NCI-H1092 treated with DMSO at 0.1 percent for 48 hours (cell line): ENCODE measurements at places on chromosomes 11 and 22.

GRCh38 chr11:80129396-80129795 lies 688.6 kb upstream of the TENM4 start:
- DNase-seq = no peak

GRCh38 chr11:33775832-33776470 lies 1.6 kb upstream of the FBXO3 start:
- DNase-seq = no peak

DNA sequence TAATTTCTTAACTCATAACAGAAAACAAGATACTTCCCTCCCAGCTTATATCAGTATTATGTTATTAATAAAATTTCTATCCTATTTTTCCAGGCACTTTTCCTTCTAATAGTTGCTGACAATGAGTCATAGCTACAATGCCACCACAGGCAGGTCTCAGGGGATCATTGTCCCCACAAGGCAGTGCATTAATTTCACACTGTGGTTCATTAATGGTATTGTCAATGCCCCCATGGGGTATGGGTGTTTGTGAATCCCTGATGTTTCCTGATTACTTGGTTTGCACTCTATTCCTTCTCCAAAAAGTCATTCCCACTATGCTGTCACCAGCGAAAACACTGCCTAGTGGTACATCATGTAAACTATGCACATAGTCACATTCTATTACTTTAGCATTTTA lies 345.5 kb upstream of the CTSC start:
- no peak for DNase-seq

- DNase-seq = peak; percentile 85
Observed at GRCh38 chr11:44911029-44911814, 39.5 kb downstream of the TP53I11 start.

- DNase-seq = no peak
Observed at GRCh38 chr11:113907681-113908080, 3.1 kb downstream of the HTR3B start.

GRCh38 chr22:40410272-40410671 lies 39.9 kb downstream of the SGSM3 start:
- DNase-seq = no peak

DNA sequence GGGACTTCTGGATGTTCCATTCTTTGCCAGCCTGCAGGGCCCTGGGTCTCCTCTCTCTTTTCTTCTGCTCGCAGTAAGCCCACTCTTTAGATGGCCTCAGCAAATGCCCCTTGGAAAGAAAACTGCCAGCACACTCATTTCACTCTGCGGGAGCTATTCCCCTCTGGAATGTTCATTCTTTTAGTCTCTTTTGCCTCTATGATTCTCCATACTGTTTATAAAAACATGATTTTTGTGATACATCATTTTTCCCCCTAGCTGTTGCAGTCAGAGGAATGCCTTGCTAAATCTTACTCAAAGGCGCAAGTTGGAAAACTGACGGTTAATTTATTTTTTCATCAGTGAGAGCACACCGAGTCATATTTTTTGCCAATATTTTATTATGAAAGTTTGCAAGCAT lies 184.9 kb downstream of the SNX19 start:
- DNase-seq = no peak

DNA sequence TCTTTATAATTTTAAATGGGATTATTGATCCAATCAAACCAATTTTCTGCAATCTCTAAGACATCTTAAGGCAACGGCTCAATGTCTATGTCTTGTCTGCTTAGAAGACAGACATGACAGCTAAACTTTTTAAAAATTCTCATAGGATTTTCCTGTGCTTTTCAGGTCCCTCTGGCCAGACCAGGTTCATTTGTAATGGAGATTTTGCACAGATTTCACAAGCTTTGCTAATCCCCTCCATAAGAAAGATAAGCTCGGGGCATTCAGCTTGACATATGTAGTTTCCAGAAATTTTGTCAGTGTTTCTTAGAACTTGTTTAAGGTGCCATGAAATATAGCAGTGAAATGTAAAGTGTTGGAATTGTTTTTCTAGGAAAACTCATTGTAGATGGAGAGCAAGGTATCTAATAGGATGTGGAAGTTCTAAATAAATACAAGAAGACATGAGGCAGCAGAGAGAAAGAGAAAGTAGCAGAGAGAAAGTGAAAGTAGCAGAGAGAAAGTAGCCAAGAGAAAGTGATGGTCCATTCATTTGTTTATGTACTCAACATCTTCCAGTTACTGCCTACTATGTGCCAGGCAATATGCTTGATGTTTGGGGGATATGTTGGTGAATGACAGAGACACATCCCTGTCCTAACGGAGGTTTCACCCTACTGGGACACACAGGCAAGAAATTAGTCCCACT lies 219.1 kb upstream of the ARHGAP42 start:
- no peak for DNase-seq

GRCh38 chr22:38191731-38192474 lies 9.9 kb upstream of the MAFF start:
- no peak for DNase-seq

DNA sequence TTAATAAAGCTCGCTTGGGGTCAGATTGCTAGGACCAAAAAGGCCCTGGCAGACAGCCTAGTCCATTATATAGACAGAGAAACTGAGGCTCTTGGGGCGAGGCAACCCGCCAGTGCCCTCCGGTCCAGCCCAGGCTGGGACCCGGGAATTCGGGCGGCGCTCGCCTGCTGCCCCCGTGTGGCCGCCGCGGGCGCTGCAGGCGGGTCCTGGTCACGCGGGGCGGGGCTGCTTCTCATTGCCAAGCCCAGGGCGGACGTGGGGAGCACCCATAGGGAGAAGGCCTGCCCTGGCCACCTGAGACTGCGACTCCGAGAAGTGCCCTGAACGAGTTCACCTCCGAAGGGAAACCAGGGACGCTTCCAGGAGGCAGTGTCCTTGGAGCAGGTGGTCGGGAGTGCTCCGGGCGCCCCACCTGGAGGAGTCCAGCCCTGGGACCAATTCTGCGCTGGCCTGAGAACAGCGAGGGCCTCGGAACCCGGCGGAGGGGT lies 36.0 kb upstream of the CSNK1E start:
- peak; percentile 17 for DNase-seq

DNA sequence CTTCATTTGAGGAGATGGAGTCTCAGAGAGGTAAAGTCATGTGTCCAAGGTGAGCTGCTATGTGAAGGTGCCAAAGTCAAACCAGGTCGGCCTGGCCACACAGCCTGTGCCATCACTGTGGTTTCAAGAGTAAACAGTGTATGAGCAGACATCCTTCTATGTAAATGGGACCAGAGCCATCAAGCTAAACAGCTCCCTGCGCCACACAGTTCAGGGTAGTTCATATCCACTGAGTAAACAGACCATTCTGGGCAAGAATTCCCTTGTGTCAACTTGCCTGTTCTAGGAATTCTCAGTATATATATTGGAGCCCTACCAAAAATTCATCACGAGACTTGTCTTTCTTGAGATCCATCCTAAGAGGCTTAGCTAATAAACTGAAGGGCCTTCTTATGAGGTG lies 77.5 kb downstream of the AMOTL1 start:
- DNase-seq = peak; percentile 32

GRCh38 chr11:11608783-11609232 lies 13.0 kb downstream of the GALNT18 start:
- no peak for DNase-seq
